ENCODE measurements at places on chromosomes 3 and 15.

DNA sequence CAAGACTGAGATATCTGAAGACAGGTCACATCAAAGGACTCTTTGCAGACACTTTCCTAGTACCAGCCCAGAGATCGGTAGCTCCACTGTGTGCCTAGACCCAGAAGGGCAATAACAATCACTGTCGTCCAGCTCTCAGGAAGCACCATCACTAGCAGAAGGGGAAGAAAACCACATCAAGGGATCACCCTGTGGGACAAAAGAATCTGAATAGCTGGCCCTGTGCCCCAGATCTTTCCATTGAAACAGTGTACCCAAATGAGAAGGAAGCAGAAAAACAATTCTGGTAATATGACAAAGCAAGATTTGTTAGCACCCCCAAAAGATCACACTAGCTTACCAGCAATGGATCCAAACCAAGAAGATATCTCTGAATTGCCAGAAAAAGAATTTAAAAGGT, 404.4 kb upstream of the NECTIN3 start:
- no peak for DNase-seq

GRCh38 chr3:30231277-30232141, 374.9 kb upstream of the TGFBR2 start:
- DNase-seq, result no peak

DNA sequence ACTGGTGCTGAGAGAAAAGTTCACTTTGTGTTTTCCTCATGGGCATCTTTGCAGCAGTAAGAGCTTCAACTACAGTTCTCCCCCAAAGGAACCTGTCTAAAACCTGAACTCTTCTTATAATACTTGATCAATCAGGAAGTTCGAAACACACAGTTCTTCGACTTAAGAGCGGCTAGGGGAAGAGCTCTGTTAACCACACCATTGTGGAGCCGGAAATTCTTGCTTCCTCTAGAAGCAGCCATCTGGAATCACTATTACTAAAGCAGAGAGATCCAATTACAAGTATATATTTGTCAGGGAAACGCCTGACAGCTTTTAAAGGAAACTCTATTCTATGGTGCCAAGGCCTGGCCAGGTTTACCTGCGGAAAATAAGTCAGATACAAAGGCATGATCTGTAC, 337.3 kb upstream of the CBLB start:
- DNase-seq, result no peak

DNA sequence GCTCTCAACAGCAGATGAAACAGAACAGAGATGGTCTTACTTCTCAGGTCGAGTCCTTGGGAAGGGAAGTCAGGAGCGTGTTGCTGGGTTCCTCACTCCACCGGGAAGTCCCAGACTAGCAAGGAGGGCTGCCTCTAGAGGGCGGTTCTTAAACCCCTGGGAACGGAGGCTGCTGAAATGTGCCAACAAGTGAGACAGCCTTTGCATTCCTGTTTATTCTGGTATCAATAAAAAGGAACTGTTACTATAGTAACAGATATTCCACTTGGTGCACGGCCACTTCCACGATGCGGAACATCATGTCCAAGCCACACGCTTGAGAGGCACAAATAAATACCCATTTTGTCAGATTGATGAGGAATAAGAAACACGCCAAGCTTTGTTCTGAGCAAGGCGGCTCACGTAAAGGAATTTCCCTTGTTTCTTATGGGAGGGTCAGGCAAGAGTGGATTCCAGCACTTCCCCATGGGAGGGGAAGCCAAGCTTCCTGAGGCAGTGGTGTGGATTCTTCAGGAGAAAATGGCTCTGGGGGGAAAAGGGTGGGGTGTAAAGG, at the start of gene FAM107A:
TSS of gene FAM107A (minus strand) at position 123 of the 553 bp plus-strand sequence. CDS start 7,531 bp downstream, outside the sequence.
- DNase-seq, result no peak

GRCh38 chr3:189144645-189145044, 27.1 kb upstream of the TPRG1 start:
- DNase-seq, result peak; percentile 31

- no peak for DNase-seq
Measured at GRCh38 chr3:30285188-30286006, 321.0 kb upstream of the TGFBR2 start.

DNA sequence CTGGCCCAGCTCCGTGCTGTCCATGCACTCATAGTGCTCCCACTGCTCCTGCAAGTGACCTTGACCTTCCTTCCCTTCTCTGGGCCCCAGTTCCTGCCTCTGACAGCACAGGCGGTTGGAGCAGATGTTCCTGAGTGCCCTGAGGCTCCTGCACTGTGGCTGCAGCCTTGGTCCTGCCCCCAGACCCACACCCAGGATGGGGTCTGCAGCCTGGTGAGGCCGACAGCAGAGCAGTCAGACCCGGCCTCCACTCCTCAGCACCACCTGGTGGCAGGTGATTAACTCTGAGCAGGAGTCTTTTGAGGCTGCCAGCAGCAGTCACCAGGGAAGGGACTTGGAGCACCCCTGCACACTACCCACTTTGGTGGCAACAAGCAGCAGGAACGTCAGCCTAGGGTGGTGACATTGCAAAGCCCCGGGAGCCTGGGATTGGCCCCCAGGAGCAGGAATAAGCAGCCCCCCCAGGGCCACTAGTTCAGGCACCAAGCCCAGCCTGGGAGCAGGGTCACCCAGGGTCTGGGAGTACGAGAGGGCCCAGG, 64.6 kb downstream of the CYP11A1 start:
- peak; percentile 61 for DNase-seq
